T-cell (primary cell): ENCODE measurements at places on chromosomes 11 and 22. TPM values are rescaled to one million over a fixed set of nuclear protein-coding genes. Genes with fewer than 3 reads are reported as not detected.

The PIK3IP1 gene
- 504 TPM for total RNA-seq

GRCh38 chr11:1608363-1608762, at the start of gene KRTAP5-3:
Gene KRTAP5-3, minus strand, starts transcription at chr11:1608463. Its CDS starts 78 bp downstream, at chr11:1608385.
- DNase-seq, result no peak

DNA sequence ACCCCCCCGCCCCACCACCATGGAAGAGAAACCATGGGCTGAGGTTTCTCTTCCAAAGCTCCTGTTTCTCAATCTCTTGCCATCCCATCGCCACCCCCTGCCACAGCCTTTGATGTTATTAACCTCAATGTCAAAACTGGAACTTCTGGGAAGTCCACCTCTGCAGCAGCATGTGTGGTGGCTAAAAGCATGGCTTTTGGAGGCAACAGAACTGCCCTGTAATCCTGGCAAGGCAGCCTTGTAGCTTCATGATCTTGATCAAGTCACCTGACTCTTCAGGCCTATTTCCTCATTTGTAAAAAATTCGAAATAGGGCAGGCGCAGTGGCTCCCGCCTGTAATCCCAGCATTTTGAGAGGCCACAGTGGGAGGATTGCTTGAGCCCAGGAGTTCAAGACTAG, 3.5 kb upstream of the COX8A start:
- no peak for DNase-seq

DNA sequence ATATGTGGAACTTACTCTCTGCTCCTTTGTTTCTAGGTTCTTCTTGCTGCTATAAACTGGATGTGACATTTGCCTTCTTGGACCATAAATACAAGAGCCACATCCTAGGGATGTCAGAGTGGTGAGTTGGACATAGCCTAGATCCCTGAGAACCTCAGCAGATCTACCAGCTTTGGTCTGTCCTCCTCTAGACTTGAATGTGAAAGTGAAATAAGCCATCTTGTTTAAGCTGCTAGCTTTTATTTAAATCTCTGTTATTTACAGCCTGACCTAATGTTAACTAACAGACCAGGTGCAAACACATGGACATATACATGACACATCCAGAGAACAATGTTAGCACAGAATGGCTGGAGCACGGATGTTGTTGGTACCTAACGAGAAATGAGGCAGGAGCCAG, 36.0 kb downstream of the SLN start:
- DNase-seq, result no peak

DNA sequence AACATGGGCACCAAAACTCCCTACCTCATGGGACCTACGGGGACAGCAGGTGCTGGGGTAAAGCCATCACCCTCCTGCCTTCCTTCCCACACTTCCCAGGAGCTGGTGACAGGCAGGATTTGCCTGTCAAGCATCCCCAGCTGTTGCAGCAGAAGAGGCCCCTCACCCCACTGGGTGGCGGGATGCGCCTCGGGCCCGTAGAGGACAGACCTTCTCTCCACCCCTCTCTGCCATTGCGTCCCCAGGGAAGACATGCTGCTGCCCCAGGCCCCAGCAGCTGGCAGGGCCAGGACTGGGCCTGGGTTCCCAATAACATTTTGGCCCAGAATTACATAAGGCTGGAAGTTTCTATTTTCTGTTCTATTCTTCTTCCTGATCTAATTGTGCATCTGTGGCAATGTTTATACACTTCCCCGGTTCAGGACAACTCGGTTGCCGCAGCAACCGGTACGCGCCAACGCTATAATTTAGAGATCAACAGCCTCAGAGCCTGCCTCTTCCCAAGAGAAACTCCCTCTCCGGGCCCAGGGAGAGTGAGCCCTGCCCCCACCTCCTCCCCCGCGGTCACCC, 25.4 kb downstream of the KCNJ4 start:
- no peak for DNase-seq

GRCh38 chr11:64793271-64794160, 9.5 kb downstream of the MAP4K2 start:
- DNase-seq, result no peak

DNA sequence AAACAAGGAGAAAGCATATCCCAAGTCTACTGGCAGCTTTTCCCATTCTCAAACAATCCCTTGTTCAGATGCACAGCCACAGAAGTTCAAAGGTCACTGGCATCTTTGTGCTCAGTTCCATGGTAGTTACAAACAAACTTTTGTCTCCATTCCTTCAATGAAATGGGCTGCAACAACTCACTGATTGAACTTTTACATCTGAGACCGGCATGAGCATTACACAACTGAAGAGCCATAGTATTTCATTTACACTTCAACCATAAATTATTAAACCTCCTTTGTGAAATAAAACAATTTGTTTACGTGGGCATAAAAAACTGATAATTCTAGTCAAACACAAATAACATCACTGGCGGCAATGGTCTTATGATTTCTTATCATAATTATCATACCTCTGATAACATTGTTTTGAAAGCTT, 67.8 kb upstream of the ARHGAP32 start:
- no peak for DNase-seq

DNA sequence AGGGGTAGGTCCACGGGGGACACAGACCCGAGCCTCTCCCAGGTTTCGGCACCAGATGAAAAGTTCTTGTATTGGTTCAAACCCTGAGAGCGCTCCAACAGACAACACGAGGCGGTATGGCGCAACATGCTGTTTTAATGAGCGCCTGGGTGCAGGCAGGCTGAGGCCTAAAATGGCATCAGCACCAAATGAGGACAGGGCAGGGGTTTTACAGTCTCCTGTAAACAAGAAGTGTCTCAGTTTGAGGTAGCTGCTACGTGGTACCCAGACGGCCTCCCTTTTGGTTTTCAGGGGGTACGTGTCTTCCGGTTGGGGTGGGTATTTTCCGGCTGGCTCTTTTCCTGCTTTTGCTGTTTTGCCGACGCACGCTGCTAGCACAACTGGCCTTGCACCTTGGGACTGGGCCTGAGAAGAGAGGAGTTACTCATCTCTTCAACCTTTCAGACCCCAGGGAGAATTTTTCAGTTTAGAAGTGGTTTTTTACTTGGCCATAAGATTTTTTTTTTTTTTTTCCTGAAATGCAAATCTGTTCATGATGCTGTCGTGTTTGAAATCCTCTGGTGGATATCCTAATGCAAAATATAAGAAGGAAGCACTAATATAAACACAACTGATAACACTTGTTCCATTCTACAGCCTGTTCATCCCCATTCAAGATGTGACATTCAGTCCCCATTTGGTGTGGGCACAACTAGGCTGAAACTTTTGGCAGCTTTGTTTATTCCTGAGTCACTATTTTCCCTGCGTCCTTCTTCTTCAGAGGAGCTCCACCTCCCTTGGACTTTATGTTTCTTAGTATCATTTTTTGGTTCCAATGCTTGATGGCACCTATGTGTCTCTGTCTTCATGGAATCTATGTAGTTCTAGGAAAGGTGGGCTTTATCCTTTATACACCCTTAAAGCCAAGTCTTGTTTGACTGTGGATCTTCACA, 6.5 kb downstream of the PPFIBP2 start:
- no peak for DNase-seq

GRCh38 chr11:78044706-78045105, 19.0 kb upstream of the THRSP start:
- no peak for DNase-seq

DNA sequence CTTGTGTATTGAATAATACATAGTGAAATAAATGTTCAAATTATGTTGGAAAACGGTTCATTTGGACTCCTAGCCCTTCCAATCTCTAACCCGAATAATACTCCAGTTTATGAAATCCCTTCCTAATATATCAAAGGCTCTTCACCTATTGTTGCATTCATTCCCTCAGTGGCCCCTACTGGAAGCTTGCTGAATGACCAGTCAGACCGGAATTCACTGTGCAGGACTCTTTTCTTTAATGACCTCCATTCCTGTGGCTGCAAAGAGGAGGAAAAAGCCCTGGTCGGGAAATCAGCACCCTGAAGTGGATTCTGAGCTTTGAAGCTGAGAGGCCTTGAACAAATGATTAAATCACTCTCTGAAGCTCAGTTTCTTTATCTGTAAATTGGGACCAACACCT, 19.1 kb upstream of the RCN1 start:
- DNase-seq, result no peak

The ANGPTL5 gene
- not detected for total RNA-seq

The TTLL1 gene
- 5.6 TPM for total RNA-seq

GRCh38 chr11:133968300-133968699, 11.5 kb upstream of the IGSF9B start:
- DNase-seq, result no peak

DNA sequence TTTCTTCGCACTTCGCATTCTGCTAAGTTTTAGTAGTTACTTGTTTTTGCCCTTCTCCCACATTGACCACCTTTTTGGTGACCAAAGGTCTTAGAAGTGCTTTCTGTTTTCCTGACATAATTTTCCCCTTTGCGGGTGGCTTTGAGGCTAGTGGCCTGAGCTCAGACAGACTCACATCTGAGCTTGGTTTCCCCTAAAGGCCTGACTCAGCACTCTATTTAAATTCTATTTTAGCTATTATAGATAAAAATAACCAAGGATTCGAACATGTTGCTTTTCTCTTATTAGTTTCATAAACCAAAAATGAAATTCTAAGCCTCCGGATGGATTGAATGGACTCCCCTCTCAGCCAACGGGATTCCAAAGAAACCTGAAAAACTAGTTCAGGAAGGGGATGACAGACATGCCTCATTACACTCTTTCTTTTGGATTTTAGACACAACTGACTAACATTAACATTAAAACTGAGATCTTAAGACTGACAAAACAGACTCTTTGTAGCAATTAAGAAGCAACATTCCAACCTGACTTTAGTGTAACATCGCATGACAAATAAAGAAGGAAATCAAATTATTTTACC, 258.5 kb downstream of the LUZP2 start:
- DNase-seq, result no peak

The OR6A2 gene
- not detected for total RNA-seq

The YWHAH gene
- 39.9 TPM for total RNA-seq

DNA sequence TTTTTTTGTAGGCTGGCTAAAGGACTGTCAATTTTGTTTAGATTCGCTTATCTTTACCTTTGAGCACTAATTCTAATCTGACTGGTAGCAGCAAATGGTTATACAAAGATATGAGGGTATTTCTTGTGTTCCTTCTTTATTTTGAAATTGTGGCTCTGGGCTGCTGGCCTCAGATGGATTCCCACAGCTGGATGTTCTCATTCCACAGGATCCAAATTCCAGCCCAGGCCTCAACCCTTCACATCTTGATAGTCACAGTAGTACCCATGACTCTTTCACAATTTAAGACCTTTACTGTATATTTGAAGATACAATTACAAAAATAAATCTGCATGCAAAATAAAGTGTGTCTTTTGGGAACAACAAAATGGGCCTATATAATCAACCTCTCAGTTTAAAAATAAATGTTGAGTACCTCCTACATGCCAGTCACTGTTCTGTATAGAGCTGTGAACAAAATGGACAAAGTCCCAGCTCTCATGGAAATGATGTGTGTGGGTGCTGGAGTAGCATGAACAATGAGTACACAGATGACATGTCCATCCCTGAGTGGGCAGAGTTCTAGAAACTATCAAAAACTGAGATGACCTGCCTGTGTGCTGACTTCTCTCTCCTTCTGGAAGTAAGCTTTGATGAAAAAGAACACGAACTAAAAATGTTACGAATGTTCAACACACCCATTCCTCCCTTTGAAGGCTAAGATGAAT, 51.7 kb upstream of the FBXO3 start:
- no peak for DNase-seq

GRCh38 chr11:110724358-110724757, 12.1 kb upstream of the ARHGAP20 start:
- DNase-seq, result no peak

DNA sequence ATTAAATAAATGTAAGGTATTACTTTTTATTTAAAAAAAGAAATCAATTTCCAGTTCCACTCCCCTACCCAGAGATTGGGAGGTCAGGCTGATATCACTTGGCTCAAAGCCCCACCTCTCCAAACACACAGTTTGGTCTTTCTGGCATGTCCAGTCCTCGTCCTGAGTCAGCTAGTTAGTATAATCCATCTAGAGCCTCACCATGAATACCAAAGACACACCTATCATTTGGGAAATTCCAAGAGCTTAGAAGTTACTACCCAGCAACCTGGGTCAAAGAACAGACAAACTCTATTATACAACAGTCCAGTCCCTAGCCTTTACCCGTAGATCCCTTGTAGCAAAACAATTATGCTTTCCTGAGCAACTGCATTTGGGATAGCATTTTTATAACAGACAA, 9.4 kb downstream of the TREH start:
- DNase-seq, result no peak

The ST14 gene
- total RNA-seq, result 1.5 TPM

The UBQLN3 gene
- 0.37 TPM for total RNA-seq

GRCh38 chr11:86664930-86665329, 7.5 kb downstream of the ME3 start:
- DNase-seq, result no peak

DNA sequence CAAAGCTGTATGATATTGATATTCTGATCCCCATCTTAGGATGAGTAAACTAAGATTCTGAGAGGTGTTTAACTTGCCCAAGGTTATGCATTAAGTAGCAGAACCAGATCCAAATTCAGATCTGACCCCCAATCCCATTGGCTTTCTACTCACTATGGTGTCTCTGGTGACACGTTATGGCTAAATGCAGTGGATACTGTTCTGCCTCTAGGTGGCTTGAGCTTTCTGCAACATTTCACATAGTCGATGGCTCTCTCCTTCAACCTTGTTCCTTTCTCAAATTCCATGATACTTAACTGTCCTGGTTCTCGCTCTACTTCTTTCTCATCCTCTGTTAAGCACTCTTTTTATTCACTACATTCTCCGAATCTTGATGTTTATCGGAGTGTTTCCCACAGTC, 9.4 kb downstream of the C11orf97 start:
- DNase-seq, result no peak

- DNase-seq, result no peak
Measured at GRCh38 chr11:33724644-33725035, 11.6 kb downstream of the CD59 start.

The WNT7B gene
- 0.15 TPM for total RNA-seq

The TESMIN gene
- 7.1 TPM for total RNA-seq

- DNase-seq, result no peak
Measured at GRCh38 chr22:49595465-49596078, 232.1 kb downstream of the BRD1 start.

The SMTNL1 gene
- not detected for total RNA-seq

The P4HA3 gene
- not detected for total RNA-seq

DNA sequence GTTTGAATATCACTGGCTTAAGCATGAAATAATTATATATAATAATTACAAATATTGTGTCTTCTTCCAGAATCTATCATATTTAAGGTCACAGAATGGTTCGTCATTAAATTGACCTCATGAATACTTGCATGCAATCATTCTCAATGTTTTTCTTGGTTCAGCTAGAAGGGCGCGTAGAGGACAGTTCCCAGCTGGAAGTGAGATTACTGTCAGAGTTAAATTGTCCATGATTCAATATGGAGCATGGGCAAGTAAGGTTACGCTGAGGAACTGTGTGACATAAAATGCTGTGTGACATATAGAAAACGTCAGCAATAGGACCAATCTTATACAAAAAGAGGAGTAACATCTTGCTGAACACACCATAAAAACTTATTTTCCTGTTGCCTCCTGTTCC, 2423.5 kb upstream of the RAG2 start:
- DNase-seq, result no peak

DNA sequence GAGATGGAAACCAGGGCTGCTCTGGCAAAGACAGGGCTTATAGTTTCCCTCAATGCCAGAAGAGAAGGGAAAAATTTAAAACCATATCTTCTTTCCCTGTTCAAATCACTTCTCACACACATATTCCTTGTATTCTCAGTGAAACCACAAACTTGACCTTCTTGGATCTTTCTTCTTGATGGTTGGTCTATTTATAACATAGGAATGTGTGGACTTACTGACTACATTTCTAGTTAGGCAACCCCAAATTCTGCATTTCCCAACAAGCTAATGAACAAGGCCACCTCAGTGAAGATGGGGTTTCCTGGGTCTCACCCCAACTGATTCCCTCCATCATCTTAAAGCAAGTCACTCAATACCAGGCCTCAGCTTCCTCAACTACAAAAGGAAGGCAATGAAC, 3.8 kb upstream of the QSER1 start:
- no peak for DNase-seq

The GAS2L1 gene
- 0.89 TPM for total RNA-seq
